RPMI7951 (cell line): ENCODE measurements at places on chromosomes 1 and 21. TPM values are rescaled to one million over a fixed set of nuclear protein-coding genes. Genes with fewer than 3 reads are reported as not detected.

- no peak for DNase-seq
These were observed 2.9 kb upstream of the RHEX start for GRCh38 chr1:206049919-206050600.

Gene PAPPA2
- under 0.01 TPM in 2 replicates for total RNA-seq

DNA sequence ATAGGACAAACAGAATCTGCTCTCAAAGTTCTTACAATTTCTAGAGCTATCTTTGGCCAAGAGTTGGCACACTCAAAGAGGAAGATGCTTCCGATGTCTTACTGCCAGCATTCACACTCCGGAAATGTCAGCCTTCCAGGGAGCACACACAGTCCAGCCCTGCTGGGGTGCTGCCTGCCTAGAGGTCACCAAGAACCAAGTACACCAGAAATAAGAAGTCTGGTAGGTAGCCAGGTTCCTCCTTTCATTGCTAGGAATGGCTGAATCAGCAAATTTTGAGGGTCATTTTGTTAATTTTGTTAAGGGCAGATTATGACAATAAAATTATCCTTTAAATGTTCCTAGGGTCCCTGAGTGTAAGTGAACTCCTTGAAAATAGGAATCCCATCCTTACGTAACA is 77.5 kb downstream of the PLPP3 start:
- DNase-seq = no peak

GRCh38 chr1:246309247-246309884 is 197.7 kb downstream of the SMYD3 start:
- no peak for DNase-seq

Gene KPRP
- not detected in 2 replicates for total RNA-seq

DNA sequence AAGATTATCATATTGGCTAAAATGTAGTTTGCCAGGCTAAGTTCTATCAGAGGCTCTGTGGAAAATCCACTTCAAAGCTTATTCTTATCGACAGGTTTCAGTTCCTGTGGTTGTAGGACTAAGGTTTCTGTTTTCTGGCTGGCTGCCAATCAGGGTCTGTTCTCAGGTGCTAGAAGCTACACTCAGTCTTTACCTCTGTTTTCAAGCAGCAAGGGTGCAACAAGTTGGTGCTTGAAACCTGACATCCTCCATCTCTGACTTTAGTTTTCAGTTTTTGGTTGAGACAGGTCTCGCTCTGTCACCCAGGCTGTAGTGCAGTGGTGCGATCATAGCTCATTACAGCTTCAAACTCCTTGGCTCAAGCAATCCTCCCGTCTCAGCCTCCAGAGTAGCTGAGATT is 15.3 kb upstream of the TMCO2 start:
- DNase-seq = no peak

DNA sequence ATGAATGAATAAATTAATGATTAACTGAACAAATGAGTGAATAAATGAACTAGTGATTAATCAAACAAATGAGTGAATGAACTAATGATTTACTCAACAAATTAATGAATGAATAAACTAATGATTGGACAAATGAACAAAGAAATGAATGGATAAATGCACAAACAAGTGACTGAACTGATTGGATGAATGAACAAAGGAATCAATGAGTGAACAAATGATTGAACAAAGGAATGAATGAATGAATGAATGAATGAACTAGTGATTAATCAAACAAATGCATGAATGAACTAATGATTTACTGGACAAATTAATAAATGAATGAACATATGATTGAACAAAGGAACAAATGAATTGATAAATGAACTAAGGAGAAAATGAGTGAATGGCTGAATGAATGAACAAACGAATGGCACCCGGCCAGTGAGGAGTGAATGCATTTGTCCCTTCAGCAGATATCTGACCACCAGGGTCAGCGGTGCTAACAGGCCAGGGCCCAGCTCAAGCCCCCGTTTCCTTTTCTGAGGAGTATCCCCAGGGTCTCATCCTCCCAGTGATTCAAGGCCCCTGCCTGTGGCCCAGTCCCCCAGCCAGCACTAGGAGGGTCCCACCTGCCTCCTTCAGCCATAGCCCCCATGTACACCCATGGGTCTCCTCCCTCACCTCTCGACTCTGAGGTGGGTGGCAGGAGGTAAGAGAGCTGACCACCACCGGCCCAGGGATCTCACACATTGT is 49.9 kb downstream of the WNT9A start:
- no peak for DNase-seq

DNA sequence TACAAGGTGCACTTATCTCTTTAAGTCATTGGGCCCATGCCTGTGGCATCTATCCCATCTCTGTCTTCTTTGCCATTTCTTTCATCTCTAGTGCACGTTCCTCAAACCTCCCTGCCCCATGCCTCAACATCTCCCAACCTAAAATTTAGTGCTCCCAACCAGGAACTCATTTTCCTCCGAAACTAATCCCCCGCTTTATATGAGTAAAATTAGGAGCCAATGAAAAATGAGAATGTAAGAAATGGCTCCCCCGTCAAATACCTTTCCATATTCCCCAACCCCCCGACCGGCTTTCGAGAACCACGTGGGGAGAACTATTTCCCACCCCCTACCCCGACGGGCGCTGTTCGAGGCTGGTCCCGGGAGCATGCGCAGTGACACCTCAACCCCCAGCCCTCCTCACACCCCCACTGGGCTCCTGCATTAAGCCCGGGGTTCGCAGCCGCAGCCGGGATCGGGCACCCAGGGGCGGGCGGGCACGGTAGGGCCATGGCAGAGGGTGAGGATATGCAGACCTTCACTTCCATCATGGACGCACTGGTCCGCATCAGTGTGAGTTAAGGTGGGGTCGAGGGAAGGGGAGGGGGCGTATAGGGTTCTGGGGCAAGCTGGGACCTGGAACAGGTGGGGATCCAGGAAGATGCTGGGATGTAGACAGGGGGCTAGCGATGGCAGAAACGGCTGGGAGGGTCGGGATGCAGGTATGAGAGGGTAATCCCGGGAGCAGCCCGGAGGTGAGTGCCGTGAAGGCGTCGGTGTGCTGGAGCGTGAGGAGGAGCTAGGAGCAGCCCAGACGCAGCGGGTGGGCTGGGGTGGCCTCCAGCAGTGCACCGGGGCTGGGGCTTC is at the start of gene TRIM46:
Gene TRIM46, plus strand, starts transcription at position 372 of the 846 bp plus-strand sequence. Its CDS starts 118 bp downstream, at position 490.
- peak; percentile 51 for DNase-seq

DNA sequence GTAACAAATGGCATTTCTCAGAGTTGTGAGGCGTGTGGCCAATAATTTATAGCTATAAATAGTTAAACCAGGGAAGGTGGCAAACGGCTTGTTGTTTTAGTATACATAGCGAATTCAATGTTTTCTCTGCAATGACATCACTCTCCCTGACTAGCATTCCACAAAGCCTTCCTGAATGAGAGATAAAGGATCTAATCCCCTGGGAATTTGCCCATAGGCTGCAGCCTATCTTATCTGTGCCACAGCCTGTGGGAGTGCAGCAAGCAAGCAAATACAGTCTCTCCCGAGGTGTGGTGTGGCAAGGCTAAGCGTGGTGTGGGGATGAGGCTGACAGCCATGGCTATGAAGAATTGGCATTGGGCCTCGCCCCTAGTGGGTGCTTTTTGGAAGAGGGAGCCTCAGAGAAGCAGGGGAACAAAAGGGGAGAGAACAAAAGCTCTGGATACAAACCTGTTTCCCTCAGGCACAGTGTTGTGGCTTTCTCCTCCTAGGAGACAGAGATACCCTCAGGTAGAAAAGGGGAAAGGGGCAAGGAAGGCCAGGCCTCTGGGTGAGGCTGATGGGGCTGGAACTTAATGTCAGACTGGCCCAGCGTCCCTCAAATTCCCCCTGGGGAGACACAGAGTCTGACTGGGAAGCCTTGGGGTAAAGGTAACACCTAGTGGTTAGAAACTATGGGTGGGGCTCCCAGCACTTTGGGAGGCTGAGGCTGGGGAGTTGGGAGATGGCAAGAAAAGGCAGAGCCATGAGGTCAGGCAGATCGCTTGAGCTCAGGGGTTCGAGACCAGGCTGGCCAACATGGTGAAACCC is 8.9 kb downstream of the TAGLN2 start:
- DNase-seq = peak; percentile 93

DNA sequence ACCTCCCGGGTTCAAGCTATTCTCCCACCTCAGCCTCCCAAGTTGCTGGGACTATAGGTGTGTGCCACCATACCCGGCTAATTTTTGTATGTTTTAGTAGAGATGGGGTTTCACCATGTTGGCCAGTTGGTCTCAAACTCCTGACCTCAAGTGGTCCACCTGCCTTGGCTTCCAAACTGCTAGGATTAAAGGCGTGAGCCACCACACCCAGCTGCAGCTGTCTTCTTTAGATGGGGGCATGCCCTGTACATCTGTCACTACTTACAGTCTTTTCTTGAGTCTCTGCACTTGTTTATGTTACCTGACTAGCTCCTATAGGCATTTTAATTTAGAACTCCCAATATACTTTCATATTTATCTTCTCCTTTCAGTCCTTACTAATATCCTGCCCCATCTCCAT is 64.2 kb downstream of the SELENOF start:
- DNase-seq = no peak

GRCh38 chr21:45073301-45074047 is 906 bp upstream of the ADARB1 start:
- peak; percentile 20 for DNase-seq

DNA sequence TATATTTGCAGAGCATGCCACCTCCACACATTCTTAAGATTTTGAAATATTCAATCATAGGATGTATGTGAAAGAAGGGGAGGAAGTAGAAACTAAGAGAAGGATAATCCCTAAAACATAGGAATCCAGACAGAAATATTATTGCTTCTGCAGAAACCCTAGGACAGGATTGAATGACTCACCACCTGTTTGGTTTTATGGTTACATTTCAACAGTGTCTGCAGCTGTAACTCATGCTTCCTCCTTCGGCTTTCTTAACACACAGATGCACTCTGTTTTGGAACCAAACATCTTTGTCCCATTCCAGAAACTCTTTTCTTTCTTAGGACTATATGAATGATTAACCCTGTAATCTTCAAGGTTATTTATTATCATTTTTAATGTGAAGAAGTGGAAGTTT is 20.7 kb downstream of the RGS7 start:
- DNase-seq = peak; percentile 9

GRCh38 chr1:10724948-10725847 is 71.2 kb downstream of the CASZ1 start:
- peak; percentile 46 for DNase-seq

GRCh38 chr1:209349363-209350308 is 233.9 kb upstream of the CAMK1G start:
- DNase-seq = no peak

Gene CRABP2
- 66.6 and 81.6 TPM in 2 replicates for total RNA-seq

Gene KIF1B
- 11.9 and 12.5 TPM in 2 replicates for total RNA-seq
